IPS DF 6.9 (cell line): ENCODE measurements at places on chromosomes 11 and 22.

DNA sequence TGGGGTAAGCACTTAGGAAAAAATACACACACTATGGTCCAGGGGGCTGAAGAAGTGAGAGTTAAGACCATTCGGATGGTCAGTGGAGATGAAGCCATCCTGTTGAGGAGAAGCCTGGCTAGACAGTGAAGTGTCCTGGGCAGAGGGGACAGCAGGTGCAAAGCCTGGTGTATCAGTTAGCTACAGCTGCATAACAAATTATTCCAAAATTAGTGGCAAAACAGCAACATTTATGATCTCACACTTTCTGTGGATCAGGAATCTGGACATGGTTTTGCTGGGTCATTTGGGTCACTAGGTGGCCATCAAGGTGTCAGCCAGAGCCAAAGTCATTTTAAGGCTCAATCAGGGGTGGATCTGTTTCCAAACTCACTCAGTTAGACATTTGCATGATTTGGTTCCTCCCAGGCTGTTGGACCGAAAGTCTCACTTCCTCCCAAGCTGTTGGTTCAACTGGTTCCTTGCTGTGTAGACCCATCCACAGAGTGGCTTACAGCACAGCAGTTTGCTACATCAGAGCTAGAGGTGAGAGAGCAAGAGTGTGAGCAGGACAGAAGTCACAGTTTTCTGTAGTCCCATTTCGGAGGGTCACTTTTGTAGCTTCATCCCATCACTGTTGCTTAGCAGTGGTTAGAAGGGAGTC lies 80.1 kb upstream of the ALX4 start:
- DNase-seq: no peak

DNA sequence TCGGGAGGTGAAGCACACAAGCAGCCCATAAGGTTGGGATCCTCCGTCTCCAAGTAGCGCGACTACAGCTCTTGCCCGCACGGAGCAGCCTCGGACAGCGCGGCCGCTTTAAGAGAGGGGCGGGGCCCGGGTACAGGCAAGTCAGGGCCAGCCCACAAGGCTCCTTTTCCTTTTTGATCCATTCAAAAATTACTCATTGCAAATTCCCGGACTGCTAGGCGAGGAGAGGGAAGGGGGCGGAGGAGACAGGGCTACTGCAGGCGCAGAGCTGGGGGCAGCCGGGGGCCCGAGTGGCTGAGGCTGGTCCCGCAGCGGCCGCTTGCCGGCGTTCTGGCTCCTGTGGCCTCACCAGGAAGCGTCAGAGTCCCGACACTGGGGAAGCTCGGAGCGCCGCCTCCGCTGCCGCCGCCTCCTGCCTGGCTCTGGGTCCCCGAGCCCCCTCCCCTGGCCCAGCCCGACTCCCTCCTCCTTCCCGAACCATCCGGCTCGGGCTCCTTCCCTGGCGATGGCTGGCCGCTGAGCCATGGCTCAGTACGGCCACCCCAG lies at the start of gene UBASH3B:
UBASH3B (plus strand) TSS at position 196 of the 546 bp plus-strand sequence; CDS start at position 524, 328 bp downstream.
- DNase-seq: no peak

DNA sequence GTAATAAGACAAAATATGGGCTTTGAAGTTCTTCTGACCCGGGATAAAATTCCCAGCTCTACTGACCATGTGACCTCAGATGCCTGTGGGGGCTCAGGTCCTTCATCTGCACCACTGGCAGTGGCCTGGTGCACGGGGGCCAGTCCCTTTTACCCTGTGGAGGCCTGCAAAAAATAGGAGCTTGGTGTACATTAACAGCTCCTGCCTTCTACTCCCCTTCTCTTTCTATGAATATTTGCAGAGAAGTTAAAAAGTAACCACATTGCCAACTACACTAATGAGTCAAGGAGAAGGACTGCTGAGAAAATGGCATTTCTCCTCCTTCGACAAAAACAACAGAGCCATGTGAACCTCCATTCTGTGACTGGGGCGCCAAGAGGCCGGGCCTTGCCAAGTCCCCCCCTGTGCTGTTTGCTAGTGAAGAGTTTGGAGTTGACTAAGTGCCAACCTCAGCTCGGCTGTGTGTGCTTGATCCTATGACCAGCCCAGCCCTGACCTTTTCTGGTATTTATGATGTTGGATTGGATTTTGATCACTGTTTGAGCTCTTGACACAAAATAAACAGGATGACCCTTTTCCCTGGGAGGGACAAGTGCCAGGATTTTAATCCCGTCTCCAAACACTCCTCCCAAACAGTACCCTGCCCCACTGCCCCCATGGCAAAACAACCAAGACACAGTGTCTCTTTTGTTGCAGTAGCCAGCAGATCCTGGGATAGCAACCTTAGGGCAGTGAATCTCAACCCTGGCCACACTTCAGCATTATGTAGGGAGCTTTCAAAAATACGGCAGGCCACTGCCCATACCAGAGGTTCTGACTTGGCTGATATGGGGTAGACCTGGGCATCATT lies 380.1 kb downstream of the LARGE1 start:
- no peak for DNase-seq

DNA sequence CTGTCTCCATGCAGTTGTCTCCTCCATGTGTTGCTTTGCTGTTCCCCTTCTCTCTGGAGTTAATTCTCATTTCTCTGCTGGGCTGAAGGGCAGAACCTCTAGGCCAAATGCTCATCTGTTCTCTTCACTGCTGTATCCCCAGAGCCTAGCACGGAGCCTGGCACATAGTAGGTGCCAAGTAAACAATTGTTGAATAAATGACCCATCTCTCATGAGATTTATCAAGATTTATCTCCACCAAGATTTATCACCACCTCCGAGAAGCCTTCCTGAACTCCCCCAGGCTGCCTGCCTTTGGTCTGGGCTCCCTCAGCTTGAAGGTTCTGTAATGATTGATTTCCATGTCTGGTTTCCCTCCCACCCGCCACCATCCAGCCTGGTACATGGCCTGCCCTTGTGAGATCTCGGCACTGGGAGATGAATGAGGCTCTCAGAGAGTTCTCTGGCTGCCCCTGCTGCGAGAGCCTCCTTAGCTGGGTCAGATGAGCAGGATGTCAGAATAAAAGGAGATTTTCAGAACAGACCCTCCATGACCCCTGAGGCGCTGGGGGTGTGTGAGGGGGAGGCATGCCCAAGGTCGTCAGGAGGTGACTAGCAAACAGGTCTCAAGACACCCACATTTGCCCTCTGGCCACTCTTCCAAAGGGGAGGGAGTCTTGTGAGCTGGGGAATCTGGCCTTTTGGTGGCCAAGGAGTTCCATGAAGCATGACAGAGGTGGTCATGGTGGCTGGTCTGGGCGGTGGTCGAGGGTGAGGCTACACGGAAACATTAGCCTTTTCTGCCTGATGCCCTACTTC lies 2.4 kb upstream of the GDPD5 start:
- no peak for DNase-seq

DNA sequence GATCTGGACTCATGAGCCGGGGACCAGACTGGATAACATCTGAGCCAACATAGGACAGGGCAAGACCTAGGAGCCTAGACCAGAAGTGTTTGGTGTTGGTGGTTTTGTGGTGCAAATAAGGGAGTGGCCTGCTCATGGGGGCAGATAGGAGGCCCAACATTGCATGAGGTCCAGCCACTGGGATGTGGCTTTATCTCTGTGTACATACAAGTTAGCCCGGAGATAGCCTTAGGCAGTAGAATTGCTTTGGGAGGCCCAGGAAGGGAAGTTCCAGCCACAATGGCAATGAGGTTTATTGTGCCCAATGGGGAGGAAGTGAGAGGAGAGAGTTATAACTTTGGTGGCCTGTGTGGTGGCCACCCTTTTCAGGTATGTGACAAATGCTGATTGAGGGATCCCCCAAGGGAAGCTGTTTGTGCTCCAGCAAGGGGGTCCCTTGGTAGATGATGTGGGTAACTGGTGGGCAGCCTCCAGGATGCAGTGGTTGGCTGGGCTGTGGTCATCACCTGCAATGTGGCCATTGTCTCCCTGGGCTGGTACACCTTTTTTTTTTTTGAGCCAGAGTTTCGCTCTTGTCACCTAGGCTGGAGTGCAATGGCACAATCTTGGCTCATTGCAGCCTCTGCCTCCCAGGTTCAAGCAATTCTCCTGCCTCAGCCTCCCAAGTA lies 6.4 kb downstream of the LMO2 start:
- no peak for DNase-seq
